Hematopoietic multipotent progenitor cell treated with erythropoietin and hydrocortisone succinate and interleukin-3 and kit ligand, for 4 days (in vitro differentiated cells): ENCODE measurements at places on chromosomes 7 and 10.
A peak's percentile ranks its signal among the peaks of the same experiment; 100 is the strongest.

- no peak for DNase-seq
These were observed 42.9 kb upstream of the MMD2 start for GRCh38 chr7:5001911-5002310.

DNA sequence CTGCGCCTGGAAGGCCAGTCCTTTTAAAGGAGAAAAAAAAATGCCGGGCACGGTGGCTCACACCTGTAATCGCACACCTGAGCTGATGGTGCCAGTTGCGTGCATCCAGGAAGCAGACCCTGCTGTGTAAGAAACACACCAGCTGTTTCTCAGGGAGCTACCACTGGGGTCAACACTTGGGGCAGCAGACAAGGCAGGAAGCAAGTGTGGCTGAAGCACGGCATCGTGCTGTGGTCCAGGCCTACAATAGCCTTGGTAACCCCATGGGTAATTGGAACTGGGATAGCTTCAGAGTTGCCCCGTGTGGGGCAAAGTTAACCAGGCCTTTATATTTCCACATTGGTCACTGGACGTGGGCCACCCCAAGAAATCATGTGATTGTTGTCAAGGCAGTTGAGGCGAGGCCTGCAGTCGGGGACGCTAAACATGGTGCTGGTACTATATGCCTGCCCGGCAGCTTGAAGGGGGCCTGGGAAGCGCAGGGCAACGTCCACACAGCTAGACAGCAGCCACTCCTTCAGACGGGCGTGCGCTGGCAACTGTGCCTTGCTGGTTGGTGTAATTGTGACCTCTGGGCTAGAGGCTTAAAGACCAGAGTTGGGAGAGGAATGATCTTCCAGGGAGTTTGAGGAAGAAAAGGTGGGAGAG lies 2.5 kb upstream of the TACR2 start:
- DNase-seq: no peak

DNA sequence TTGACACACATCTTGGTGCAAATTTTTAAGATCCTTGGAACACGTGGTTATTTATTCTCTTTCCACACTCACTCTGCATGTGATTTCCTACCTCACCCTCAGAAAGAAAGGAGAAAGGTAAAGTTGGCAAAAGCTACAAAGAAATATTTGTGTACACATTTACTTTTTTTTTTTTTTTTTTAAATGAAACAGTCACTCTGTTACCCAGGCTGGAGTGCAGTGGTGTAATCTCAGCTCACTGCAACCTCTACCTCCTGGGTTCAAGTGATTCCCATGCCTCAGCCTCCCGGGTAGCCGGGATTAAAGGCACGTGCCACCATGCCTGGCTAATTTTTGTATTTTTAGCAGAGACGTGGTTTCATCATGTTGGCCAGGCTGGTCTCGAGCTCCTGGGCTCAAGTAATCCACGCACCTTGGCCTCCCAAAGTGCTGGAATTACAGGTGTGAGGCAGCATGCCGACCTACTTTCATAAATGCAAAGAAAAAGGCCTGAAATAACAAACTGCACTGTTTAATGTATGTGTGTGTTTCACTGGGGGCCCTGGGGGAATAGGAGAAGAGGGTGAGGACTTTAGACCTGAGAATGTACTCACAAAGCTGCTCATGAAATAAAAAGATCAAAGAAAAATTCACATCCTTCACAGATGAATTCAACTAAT lies 71.6 kb upstream of the GRID1 start:
- DNase-seq: no peak

DNA sequence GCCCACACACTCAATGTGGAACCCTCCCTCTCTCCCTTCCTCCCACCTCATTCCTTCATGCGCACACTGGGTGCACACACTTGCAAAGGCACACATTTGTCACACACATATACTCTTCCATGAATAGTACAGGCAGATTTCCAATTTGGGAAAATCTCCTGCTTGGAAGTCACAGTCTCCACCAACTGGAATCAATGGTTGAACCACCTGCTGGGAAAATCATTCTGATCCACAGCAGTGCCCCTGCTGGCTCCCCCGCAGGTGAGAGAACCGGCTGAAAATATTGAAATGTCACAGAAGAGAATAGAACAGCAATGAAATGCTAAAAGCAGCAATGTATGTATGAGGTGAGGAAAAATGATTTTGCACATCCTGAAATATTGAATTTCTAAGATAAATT lies 232.7 kb downstream of the ADAM12 start:
- no peak for DNase-seq

- no peak for DNase-seq
These were observed 320.3 kb downstream of the SFMBT2 start for GRCh38 chr10:7090529-7090928.

- DNase-seq: no peak
These were observed 572.6 kb downstream of the DNAJB6 start for GRCh38 chr7:157909370-157909769.

GRCh38 chr7:157404845-157405481 lies 68.2 kb downstream of the DNAJB6 start:
- DNase-seq: peak; percentile 84

GRCh38 chr7:137328373-137329120 lies 15.0 kb downstream of the PTN start:
- DNase-seq: no peak

- no peak for DNase-seq
These were observed 26.8 kb upstream of the DGKI start for GRCh38 chr7:137873524-137873923.

DNA sequence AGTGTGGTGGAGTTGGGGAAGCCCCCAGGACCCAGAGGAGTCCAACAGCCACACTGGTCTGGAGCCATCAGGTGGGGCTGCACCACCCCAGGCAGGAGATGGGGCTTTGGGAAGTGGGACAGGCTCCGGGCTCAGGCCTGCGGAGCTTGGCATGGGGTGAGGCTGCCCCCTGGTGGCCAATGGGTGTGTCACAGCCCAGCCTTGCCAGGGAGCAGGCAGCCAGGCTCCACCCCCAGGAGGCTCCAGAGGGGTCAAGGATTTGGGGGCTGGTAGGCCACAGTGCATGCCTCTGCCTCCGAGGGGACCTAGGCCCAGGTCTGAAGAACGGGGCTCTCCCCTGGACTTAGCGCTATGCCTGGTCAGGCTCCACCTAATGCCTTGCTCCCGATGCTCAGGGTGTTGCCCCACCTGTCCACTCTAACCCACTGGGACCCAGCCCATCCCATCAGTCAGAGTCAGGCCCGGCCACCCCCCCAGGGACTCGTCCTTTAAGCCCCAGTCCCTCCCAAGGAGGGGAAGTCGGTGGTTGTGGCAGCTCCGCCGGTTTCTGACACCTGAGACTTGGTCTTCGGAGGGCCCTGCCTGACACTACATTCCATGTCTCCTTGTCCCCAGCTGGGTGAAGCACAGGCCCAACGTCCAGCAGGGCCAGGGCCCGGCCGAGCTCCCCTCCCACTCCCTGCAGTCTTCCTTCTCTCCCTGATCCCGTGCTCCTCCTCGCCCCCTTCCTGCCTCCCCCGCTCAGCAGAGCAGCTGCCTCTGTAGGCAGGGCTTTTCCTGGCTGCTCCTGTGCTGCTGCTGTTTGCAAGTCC lies 11.3 kb upstream of the SAMD8 start:
- DNase-seq: peak; percentile 81

- no peak for DNase-seq
These were observed 322.2 kb downstream of the BMPER start for GRCh38 chr7:34227525-34227924.

- no peak for DNase-seq
These were observed 4.5 kb upstream of the GPRIN2 start for GRCh38 chr10:46560952-46561351.

GRCh38 chr10:23081221-23081750 lies 14.1 kb upstream of the MSRB2 start:
- no peak for DNase-seq

DNA sequence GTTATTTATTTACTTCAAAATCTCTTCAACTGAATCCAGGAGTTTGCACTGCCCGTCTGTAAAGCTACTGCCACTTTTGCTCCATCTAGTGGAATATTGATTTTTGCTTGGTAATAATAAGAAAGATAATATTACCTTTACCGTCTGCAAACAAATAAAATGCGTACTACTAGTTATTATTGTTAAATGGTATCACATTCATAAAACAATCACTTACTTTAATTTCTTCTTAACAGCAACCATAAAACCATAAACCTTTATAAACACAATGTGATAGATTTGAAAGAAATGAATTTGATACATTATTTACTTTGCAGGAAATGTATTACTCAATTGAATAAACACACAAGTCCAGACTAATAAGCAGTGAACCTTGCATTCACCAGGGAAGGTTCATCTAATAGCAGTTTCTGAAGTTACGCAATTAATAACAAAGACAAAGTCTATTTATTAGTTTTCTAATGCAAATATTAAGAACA lies 6.4 kb downstream of the AGMO start:
- peak; percentile 8 for DNase-seq

DNA sequence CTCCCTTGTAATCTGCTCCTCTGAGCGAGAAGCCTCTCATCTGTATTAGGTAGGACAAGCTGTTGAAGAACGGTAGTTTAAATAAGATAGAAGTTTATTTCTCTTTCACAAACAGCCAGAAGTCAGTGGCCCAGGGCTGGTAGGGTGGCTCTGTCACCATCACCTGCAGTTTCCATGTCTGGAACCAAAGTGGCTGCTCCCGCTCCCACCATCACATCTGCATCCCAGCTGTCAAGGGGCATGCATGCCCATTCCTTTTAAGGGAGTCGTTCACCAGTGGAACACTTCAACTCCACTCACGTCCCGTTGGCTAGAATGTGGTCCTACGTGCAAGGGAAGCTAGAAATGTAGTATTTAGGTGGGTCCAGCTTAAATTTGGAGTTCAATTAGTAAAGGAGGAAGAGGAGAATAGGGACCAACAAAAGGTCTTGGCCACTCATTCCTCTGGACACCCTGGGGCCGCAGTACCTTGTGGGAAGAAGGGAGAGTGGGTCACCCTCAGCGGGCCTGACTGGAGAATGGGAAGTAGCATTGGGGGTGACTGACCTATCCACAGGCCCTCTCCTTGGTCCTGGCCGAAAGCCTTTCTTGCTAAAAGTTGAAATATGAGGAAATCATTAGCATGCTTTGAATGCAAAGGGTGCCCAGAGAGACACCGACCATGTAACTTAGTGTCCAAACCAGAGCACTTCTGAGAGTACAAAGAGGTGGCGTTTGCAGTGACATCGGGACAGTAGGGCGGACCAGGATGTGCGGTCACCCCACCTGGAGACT lies 48.0 kb downstream of the ELFN1 start:
- DNase-seq: no peak

- DNase-seq: peak; percentile 65
These were observed 8.0 kb downstream of the TNS3 start for GRCh38 chr7:47573758-47574481.

- DNase-seq: no peak
These were observed 132.1 kb downstream of the EMX2 start for GRCh38 chr10:117674646-117675045.

DNA sequence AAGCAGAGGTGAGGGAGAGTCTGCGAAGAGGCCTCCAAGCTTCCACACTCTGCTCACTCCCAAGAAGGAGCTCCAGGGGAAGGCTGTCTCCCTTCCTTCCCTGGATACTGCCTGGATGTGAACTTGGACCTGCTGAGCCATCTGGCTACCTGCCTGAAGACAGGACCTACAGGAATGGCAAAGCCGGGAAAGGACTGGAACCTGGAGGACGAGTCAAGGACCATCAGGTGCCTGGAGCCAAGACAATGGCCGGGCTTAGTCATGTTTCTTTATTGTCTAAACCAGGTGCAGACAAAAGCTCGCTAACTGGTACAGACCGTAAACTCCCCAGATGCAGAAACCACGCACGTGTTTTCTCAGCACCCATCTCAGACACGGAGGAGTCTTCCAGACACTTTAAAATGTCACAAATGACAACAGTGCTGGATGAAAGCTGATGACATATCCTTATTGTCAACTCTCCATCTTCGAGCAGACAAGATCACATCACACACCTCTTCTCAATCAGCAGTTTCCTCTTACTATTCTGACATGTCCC lies 12.1 kb downstream of the ASB13 start:
- no peak for DNase-seq

DNA sequence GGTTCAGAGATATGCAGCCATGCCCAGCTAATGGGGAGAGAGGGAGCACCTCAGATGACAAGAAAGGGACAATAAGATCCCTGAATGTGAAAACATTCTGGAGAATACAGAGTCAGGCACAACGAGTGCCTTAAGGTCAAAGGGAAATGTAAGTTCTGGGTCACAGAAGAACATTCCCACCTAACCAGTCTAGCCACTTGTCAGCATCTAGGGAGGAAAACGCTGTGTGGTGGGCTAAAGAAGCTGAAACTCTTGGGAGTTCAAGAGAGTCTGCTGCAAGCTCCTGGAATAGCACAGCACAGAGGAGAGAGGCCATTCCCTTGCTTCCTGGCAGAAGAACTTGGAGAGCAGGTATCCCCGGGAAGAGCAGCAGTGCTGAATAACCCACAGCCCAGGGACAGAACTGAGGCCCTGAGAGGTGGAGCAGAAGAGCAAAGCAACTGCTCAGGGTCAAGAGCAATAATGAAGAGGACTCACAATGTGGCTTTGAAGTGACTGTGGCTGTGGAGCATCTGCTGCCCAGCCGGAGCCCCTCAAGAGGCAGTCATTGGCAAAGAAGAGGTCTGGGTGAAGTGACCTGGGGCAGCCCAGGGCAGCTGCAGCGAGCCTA lies 182.3 kb downstream of the NPSR1 start:
- DNase-seq: no peak

GRCh38 chr7:126449611-126450268 lies 803.0 kb downstream of the GRM8 start:
- DNase-seq: no peak

GRCh38 chr10:36087006-36088005 lies 445.2 kb upstream of the FZD8 start:
- no peak for DNase-seq

GRCh38 chr10:102834143-102834542 lies 3.1 kb downstream of the CYP17A1 start:
- peak; percentile 22 for DNase-seq
